ENCODE measurements at places on chromosomes 7 and 10.

DNA sequence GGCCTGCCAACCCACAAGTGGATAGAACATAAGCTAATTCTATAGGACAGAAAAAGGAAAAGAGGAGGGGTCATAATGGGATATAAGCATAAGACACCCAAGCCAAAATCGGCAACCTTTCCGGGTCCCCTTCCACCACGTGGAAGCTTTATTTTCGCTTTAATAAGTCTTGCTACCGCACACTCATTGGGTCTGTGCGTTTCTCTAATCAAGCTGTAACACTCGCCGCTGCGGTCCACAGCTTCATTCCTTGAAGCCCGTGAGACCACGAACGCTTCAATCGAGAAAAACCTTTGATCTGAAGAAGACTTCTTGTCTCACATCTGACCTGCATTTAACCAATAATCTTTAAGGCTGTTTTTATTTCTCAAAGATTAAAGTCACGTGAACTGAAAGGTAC is 35.8 kb upstream of the HECW1 start:
- DNase-seq, result no peak

- DNase-seq, result no peak
Measured at GRCh38 chr7:152103066-152103465, 77.6 kb downstream of the GALNT11 start.

GRCh38 chr10:79910836-79911235 is 38.1 kb downstream of the SFTPD start:
- DNase-seq, result no peak

DNA sequence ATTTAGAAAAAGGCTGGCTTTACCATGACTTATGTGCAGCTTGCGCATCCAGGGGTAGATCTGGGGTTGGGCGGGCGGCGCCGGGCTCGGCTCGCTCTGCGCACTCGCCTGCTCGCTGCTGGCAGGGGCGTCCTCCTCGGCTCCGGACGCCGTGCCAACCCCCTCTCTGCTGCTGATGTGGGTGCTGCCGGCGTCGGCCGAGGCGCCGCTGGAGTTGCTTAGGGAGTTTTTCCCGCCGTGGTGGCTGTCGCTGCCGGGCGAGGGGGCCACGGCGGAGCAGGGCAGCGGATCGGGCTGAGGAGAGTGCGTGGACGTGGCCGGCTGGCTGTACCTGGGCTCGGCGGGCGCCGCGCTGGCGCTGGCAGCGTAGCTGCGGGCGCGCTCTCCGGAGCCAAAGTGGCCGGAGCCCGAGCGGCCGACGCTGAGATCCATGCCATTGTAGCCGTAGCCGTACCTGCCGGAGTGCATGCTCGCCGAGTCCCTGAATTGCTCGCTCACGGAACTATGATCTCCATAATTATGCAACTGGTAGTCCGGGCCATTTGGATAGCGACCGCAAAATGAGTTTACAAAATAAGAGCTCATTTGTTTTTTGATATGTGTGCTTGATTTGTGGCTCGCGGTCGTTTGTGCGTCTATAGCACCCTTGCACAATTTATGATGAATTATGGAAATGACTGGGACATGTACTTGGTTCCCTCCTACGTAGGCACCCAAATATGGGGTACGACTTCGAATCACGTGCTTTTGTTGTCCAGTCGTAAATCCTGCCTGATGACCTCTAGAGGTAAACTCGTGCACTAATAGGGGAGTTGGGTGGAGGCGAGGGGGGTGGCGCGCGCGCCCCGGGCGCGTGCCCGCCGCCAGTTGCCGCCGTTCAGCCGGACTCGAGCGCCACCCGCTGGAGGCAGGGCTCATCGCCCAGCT is at the start of gene HOXA5:
Gene HOXA5, minus strand, starts transcription at position 659 of the 927 bp plus-strand sequence. Its CDS starts 74 bp downstream, at position 585.
- peak; percentile 60 for DNase-seq

DNA sequence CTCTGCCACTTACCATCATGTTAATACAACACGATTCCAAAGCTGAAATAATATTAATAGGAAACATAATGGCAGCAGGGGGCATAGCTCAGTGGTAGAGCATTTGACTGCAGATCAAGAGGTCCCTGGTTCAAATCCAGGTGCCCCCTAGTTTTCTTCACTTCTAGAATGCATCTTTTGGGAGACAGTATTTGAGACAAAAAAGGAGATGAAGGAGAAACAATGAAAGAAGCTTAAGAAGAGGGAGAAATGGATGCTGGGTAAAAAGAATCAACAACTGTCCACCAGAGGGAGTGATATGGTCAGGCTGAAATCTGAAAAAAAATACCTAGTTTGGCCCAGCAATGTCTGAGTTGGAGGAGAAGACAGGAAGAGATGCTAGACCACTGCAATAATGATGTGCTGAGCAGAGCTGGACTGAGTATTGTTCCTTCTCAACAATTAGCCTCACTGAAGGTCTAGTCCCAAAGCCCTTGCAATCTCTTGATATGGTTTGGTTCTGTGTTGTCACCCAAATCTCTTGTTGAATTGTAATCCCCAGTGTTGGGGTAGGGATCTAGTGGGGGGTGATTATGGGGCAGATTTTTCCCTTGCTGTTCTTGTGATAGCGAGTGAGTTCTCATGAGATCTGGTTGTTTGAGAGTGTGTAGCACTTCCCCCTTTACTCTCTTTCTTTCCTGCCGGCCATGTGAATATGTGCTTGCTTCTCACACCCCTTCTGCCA is 48.3 kb downstream of the ZNF783 start:
- peak; percentile 16 for DNase-seq

DNA sequence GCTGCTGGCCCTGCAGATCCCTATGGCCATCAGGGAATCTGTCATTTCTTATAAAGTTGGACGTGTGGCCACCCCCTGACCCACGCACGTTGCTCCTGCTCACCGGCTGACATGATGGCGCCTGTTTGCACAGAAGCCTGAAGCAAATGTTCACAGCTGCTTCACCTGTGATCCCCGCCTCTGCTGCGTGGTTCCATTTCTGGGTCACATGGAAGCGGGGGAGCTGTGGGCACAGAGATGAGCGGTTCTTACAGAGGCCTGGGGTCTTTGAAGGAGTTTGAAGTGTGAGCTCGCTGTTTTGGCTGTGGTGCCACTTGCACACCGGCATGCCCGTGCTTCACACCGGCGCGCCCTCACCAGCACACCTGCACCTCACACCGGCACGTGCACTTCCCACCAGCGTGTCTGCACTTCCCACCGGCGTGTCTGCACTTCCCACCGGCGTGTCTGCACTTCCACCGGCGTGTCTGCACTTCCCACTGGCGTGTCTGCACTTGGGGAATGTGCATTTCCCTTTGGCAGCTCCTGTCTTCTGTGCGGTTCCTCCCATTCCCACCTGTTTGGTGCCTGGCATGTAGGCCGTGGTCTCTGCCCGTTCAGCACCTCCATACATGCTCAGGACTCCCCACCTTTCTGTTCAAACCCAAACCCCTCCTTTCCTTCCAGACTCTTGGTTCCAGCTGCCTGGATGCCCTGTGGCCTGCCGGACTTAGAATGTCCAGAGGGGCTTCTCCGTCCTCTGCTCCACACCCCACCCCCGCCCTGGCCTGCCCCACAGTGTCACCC is 86.7 kb downstream of the INPP5A start:
- no peak for DNase-seq

GRCh38 chr7:85475071-85475470 is 288.2 kb upstream of the SEMA3D start:
- no peak for DNase-seq

GRCh38 chr7:135489791-135490190 is 20.1 kb downstream of the CNOT4 start:
- DNase-seq, result no peak

DNA sequence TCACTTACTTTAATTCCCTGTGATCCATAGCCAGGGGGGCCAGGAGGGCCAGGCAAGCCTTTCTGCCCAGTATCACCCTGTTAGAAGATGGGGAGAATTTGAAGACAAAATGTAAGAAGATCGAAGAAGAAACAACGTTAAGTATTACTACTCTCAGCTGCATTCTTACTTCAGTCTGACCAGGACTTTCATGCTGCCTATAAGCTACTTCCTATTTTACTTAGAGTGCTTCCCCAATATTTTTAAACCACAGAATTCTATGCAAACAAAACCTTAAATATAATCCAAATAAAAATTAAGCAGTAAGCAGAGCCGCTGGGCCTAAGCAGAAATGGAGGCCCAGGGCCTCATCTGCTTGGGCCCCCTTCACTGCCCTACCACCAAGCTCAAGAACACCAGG is 117.8 kb downstream of the COL28A1 start:
- DNase-seq, result peak; percentile 25

- DNase-seq, result no peak
Measured at GRCh38 chr7:25143763-25144162, 18.7 kb upstream of the CYCS start.

- no peak for DNase-seq
Measured at GRCh38 chr10:59898125-59898835, 8.1 kb downstream of the CCDC6 start.

DNA sequence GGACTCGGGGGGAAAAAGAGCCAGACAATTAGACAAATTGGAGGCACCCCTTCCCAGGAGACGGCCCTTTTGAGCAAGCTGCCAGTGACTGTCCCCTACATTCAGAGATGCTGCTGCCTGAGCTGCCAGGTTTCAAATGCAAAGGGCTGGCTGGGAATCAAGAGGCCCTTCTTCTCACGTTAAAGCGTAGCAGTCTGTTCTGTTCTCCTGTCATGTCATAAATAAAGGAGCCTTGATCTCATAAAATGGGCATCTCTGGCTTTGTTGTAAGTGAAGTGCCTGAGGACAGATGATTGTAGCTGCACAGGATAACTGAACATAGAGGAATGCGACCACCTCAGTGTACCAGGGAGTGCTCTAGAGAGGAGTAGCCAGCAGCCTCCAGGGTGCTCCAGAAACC is 917.9 kb downstream of the GRID1 start:
- no peak for DNase-seq

DNA sequence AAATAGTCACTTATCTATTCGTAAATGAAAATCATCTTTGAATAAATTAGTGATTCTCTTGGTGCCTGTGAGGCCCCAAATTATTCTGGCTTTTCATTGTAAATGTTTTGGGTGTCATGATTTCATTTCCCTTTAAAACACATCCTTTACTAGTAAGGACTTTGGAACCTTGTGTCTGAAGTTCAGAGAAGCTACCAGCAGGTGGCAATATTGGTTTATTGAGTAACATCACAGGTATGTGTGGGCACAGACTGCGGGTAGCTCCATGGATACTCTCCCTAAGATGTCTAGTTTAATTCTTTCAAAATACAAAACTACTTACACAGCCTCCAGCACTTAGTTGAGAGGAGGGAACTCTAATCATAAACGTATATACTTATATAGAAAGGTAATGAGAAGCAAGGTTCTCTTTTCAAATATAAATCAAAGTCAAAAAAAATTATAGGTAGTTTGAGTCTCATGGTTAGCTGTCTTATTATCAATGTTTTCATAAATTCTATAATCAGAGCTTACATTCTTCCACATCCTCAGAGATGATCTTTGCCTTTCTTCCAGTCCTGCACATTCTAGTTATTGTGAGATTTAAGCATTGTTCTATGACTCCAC is 449.6 kb downstream of the GRM8 start:
- peak; percentile 9 for DNase-seq

DNA sequence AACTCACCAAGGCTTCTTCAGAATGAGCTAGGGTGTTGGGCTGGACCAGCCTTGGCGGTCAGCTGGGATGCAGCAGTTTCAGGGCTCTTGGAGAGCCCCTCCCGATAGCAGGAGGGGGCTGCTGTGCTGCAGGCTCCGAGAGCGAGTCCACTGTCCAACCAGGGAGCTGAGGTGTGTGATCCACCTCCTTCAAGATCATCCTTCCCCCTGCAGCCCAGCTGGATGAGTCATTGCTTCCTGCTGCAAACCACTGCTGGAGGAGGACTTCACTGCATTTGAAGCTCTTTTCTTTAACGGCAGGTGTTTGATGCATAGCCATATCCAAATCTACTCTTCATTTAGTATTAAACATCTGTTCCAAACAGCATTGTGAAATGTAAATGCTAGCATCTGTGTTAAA is 54.2 kb upstream of the EBF3 start:
- no peak for DNase-seq

DNA sequence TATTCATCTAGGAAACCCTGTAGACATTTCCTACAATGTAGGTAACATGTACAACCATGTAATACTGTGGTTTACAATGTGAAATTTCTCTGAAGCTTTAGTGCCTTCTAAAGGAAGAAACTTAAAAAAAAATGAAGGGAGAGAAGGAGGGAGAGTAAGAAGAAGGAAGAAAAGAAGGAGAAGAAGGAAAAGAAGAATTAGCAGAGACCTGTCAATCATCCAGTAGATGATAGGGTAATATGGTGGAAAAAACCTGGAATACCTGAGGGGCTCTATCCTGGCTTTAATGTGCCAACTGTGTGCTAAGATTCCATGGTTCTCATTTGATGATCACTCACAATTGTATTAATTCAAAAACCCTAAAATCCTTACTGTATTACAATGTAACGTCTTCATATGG is 2.6 kb upstream of the LRRN3 start:
- no peak for DNase-seq

GRCh38 chr10:78775891-78776290 is 292.9 kb upstream of the ZMIZ1 start:
- no peak for DNase-seq

GRCh38 chr10:26215935-26216584 is 514 bp upstream of the GAD2 start:
- DNase-seq, result no peak

GRCh38 chr7:82017334-82017943 is 247.6 kb upstream of the HGF start:
- peak; percentile 27 for DNase-seq

DNA sequence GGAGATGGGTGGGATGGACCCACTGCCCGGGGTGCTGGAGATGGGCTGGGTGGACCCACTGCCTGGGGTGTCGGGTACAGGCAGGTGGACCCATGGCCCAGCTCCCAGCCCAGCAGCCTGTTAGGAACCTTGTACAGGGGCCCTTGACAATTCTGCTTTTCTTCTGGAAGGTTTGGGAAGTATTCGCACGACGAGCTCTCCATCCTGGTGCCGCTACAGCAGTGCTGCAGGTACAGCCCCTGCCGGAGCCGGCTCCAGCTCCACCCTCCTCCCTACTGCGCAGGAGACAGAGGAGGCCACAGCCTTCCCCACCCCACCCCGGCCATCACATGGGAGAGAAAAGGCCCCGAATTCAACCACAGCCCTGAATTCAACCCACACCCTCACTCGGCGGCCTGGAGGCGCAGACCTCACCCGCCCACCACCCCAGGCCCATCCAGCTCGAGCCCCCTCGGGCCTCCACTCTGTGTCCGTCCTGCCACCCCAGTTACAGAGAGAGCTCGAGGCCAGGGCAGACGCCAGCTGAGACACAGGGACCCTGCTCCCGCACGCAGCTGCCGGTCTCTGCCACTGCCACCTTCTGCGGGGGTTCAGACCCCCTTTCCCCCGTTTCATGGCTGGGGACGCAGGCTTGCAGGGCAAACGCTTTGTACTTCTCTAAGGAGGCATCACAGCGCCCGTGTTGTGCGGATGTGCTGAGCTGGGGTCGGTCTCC is 31.3 kb upstream of the FOXL3 start:
- DNase-seq, result no peak

All from inflammatory macrophage treated with lipopolysaccharide for 1 hour (primary cell).